NCI-H2081 treated with DMSO at 0.1 percent for 48 hours (cell line): ENCODE measurements at places on chromosomes 5 and 9.

DNA sequence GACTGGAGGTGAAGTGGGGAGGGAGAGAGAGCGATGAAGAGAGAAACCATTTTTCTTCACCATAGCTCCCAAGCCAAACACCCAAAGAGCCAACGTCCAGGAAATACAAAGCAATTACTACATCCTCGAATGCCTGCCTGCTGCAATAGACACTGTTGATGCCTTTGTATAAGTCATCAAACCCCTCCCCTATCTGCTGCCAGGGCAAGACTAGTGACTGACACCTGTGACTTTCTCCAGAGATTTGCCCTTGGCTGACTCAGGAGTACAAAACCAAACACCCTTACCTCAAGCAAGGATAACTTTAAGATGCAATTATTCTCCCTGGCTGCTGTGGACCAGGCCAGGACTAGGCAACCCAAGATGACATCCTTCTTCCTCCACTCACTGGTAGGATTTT, 81.8 kb upstream of the RASA1 start:
- DNase-seq, result no peak

- DNase-seq, result no peak
Measured at GRCh38 chr5:123180178-123180577, 91.1 kb downstream of the PRDM6 start.

DNA sequence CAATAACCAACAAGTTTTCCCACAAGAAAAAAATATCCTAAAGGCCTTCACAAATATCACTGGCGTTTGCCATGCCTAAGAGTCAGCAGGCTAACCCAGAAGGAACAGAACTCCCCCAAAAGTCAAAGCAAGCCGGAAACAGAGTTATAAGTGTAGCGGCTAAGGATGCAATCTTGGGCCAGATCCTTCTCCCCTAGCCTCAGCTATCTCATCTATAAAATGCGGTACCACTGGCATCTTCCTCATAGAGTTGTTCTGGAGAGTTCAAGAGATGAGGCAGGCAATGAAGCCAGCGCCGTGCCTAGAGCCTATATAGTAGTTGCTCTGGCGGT, 632 bp downstream of the DPM2 start:
- no peak for DNase-seq

GRCh38 chr9:127634698-127635097, 22.6 kb downstream of the STXBP1 start:
- DNase-seq, result no peak

- no peak for DNase-seq
Measured at GRCh38 chr5:50663636-50664035, 2.8 kb upstream of the PARP8 start.

GRCh38 chr5:40554813-40555212, 124.9 kb upstream of the PTGER4 start:
- DNase-seq, result no peak

- no peak for DNase-seq
Measured at GRCh38 chr5:59282726-59283125, 610.8 kb downstream of the PDE4D start.

GRCh38 chr5:103066326-103066725, 53.6 kb downstream of the GIN1 start:
- no peak for DNase-seq

DNA sequence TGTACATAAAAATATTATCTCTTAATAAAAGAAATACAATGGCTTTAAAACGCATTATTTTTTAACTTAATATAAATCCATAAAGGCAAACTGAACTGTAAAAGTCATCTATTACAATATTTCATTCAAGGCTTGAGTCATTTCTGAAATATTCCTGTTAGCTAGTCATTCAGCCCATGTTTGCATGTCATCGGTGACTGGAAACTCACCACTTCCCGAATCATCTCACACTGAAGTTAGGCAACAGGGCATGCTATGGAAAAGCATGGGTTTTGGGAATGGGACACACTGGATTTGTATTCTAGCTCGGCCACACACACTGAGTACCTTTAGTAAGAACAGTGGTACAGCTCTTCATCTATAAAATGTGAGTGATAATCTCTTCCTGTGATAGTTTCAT, 691.1 kb upstream of the C9orf72 start:
- no peak for DNase-seq

DNA sequence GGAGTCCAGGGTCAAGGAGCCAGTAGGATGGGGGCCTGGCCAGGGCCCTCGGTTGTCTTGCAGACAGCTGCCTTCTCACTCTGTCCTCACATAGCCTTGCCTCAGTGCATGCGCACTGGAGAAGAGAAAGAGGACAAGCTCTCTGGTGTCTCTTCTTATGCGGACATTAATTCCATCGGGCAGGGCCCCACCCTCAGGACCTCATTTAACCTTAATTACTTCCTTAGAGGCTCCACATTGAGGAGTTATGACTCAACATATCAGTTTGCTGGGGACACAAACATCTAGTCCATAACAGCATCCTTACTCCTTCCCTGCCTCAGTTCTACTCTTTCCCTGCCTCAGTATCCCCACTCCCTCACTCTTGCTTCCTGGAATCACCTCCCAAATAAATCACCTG, 78.4 kb downstream of the FRMD3 start:
- no peak for DNase-seq

DNA sequence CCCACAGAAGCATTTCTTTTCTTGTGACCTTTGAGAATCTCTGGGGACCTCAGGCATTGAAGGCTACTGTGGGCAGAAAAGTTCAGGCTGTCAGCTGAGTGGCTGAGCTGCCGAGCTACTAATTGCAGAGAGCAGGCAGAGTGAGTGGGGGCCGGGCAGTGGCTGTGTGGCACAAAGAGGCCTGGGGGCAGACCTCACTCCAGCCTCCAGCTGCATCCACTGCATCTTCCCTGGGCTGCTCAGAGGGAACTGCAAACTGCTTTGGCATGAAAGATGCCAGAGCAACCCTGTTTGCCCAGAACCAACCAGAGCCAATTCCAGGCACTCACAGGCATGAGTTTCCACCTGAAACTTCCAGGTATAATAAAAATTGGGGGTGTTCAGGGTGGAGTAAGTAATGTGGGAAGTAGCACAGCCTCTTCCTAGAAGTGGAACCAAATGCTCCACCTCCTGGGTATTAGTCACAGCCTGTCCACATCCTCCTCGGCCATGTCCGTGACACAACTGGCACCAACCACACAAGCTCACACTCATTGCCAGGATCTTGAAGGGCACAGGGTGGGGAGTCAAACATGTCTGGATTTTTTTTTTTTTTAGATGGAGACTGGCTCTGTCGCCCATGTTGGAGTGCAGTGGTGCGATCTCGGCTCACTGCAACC, 548.9 kb downstream of the BNC2 start:
- DNase-seq, result no peak

DNA sequence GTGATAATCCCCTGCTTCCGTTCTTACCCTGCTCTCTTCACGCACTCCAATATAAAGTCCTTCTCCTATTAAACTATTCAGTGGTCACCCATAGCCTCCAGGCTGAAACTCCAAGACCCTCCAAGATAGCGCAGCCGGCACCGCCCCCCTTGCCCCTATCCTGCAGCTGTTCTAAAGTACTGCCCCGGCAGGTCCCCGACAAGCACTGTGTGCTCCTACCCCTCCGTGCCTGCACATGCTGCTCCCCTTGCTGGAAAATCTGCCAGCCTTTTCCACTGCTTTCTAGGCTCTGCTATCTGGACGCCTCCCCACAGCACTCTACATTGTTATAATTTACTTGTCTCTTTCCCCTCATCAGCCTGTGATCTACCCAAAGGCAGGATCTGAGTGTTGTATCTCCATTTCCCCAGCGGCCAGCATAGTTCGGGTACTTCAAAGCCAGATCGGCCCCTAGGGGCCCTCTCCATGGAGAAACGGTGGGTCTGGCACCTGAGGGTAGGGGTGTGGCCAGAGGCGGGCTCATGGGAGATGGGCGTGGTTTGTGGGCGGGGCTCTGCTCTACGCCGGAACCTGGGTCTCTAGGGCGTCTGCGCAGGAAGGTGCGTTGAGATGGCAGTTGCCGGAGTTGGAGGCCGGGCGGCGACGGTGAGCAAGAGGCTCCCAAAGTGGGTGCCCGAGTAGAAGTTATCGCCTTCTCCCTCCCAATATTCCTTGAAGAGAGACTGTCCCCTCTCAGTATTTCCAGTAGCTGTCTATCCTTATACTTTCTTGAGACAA, 83.5 kb upstream of the RUSC2 start:
- DNase-seq, result no peak

- DNase-seq, result no peak
Measured at GRCh38 chr5:149015126-149015525, 47.7 kb downstream of the SH3TC2 start.

DNA sequence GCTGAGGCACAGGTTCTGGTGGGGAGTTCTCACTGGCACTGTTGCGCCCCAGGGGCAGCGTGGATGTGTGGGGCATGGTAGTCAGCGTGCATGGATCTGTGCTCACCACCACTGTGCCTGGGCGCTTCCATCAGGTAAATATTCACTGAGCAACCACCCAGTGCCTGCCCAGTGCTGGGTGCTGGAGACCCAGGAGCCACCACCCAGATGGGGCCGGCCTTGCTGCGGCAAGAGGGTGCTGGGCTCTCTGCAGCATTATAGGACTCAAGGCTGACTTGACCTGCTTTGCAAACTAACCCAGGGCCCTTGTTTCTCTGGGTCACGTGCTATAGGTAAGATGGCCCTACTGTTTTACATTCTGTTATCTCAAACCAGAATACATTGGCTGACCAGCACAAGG, 60.5 kb downstream of the DAP start:
- no peak for DNase-seq

- DNase-seq, result no peak
Measured at GRCh38 chr5:172082180-172082579, 75.7 kb upstream of the FBXW11 start.

DNA sequence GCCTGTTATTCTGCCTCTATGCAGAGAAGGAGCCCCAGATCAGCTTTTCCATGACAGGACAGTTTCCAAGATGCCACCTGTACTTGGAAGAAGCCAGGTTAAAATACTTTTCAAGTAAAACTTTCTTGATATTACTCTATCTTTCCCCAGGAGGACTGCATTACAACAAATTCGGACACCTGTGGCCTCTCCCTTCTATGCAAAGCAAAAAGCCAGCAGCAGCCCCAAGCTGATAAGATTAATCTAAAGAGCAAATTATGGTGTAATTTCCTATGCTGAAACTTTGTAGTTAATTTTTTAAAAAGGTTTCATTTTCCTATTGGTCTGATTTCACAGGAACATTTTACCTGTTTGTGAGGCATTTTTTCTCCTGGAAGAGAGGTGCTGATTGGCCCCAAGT, 301 bp upstream of the IL4 start:
- no peak for DNase-seq

- DNase-seq, result no peak
Measured at GRCh38 chr9:98374385-98375051, 119.1 kb upstream of the TBC1D2 start.

DNA sequence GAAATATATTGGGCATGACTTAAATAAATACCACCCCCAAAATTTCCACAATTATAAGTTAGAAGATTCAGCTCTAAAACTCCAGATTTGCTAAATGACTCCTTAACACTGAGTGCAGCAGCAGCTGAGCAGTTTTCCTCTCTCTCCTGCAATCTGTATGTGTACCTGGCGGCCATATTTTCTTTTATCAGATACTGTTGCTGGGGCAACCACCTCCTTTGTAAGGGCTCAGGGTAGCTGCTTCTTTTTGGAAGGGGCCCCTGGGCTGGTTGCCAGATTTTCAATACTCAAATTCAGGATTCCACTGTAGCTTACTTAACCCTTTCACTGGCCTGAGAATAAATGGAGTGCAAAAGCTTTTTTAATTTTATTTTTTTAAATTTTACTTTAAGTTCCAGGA, 197.0 kb downstream of the TAF11L14 start:
- peak; percentile 39 for DNase-seq

GRCh38 chr5:177378884-177379883, 5.0 kb upstream of the SLC34A1 start:
- no peak for DNase-seq
